ENCODE measurements at places on chromosomes 6 and 20.

GRCh38 chr6:76072562-76072961 lies at the start of gene IMPG1:
Gene IMPG1 (minus strand): TSS chr6:76072662. CDS start chr6:76072488, 174 bp downstream.
- no peak for DNase-seq

GRCh38 chr6:10676403-10676802 lies 18.0 kb downstream of the C6orf52 start:
- DNase-seq, result no peak

- no peak for DNase-seq
These were observed 5.6 kb downstream of the FOXC1 start for GRCh38 chr6:1615151-1615852.

DNA sequence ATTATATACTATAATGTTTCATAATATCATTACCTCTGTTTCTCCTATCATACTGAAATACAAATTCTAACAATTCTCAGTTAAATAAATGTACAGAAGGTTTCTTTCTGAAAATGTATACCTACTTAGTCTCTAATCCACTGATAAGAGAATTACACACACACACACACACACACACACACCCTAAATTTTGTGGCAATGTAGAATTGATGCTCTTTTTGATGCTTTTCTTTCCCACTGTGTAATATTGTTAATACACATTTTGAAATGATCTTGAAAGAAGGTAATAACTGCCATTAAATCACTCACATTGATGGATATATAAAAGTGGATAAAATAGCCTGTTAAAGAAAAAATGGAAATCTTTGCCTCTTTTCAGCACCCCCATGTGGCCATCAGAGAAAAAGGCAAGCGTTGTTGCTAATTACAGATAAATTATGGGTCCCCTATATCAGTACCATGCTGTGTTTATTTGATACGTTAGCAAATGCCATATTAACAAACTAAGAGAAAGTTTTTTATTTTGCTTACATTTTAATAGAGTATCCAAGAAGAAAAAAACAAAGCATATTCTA lies 76.6 kb upstream of the VGLL2 start:
- no peak for DNase-seq

DNA sequence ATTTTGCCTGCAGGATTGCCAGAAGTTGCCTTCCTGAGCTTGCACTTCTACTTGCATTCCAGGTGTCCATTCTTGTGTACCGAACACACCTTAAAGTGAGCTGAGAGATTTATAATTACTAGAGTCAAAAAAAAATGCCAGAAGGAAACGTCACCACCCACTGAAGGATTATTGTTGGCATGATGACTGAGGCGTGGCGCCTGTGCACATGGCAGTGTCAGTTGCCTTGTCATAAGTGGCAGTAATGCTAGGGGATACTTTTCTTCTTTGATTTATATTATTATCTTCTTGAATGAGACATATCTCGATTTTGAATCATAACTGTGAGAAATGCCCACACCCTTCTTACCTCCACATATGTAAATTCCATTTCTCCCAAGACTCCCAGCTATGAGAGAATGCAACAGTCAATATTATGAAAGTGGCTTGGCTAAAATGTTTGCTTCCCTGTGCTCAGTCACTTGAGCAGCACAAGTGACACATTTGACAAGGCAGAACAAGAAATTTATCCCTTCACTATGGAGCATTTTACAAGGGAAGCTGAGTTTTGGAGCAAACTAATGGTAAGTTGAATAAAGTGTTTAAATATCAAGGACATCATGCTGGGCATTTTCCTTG lies 149.5 kb upstream of the SASH1 start:
- DNase-seq, result no peak

GRCh38 chr6:3456395-3456897 lies 404 bp downstream of the SLC22A23 start:
- peak; percentile 11 for DNase-seq

GRCh38 chr6:153941768-153942167 lies 97.3 kb upstream of the OPRM1 start:
- DNase-seq, result no peak

GRCh38 chr6:22726966-22727365 lies 157.6 kb downstream of the HDGFL1 start:
- no peak for DNase-seq

DNA sequence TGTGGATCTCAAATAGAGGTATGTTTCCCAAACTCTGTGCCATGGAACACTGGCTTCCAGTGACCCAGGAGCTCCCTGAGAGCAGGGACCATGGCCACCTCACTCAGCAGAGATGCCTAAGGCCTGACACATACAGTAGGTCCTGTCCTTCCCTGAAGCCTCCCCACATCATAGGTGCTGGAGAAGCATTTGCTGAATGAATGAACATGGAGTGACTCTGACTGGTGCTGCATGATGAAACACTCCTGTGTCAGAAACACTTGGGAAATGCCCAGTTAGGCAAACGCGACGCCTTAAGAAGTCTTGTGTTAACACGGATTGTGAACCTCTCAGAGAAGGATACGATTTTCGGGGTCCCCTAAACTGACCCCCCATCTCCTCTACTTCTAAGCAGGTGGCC lies 14.3 kb downstream of the SLA2 start:
- DNase-seq, result no peak

GRCh38 chr20:62557462-62557861 lies 81.7 kb upstream of the GATA5 start:
- no peak for DNase-seq

DNA sequence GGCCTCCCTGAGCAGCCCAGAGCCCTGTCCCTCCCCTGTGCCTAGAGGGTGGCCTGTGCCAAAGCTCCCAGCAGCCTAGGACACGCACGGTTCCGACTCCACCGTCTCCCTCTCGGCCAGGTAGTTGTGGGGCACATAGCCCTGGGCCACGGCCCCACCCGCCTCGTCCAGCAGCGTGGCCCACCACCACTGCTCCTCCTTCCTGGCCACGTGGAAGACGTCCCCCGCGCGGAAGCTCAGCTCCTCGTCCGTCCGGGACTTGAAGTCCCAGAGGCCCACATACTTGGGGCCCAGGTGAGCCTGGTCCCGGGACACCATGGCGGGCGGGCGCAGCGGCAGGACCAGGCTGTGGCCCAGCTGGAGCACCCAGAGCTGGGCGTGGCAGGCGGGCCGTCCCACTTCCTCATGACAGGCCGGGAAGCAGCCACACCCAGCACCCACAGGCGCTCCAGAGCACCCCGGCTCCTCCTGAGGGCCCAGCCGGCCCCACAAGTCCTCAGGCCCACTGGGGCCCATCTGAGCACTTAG lies at the start of gene PTK6:
Gene PTK6, minus strand, starts transcription at position 380 of the 528 bp plus-strand sequence. Its CDS starts 62 bp downstream, at position 318.
- DNase-seq, result peak; percentile 89

DNA sequence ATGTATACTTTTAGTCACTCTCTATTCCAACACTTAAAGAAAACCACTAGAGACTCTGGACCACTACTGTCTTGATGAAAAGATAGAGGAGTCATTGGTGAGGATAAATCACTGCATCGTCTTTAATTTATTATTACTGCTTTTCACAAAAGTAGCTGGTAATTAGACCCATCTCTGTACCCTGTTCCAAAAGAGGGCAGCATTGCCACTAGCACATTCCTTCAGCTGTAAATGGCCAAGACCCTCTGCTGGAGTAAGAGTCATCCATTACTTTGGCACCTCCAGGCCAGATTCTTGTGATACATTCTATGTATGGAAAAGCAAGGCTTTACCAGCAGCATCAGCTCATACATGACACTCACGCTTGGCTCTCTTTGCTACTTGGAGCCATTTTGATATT lies 49.5 kb upstream of the PREP start:
- no peak for DNase-seq

DNA sequence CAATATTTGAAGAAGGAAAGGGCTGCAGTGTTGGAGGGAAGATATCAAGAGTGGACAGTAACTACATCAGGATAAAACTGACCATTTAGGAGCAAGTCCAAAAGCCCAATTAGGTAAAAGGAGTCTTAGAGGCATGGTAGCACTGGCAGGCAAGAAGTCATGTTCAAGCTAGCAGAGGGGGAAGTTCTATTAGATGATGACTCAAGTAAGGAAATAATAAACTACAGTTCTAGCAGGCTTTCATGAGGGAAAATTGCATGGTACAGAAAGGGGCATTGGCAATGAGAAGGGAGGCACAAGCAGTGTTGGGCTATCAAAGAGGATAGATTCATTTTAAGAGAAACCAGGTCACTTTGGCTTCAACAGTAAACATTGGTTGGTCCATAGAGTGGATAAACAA lies 156.1 kb upstream of the PTPRK start:
- DNase-seq, result no peak

DNA sequence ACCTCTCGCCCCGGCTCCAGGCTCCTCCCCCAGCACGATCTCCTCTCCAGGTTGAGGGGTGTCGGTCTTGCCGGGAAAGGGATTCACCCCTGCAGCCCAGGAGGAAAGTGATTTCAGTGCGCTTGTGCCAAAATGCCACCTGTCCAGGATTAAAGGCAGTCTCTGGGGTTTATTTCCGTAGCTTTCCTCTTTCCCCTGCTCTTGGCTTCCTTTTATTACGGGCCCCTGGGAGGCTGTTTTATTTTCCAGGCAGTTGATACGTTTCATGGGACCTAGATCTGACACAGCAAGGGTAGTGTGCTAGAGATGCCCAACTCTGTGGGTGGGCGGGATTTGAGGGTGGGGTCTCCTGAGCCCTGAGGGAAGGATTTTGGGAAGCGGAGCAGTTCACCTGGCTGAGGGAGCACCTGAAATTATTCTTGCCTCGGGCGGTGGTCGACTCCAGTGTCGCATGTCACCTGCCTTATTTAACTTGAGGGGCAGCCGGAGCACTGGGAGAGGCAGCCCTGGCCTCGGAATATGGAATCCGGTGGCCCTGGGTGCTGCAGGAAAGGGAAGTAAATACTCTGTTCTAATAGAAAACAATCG lies 9.5 kb upstream of the NKX2-2 start:
- no peak for DNase-seq

DNA sequence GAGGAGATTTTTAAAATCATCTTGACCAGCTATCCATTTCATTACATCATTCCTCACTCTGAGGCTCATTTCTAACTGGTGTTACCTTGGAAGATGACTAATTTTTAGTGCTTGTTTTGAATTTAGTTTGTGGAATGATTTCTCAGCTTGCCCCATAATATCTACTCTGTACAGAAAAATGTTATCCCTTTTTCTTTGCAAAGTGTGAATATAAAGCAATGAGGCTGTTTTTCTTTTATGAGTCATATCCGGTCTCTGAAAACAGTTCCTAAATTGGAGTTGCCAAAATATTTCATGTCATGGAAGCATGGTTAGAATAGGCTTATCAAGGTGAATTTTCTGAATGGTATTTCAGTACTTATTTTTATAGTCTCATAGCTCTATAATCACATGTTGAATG lies 43.8 kb downstream of the FUT9 start:
- DNase-seq, result no peak

- no peak for DNase-seq
These were observed 296.7 kb downstream of the TFAP2C start for GRCh38 chr20:56925831-56926170.

DNA sequence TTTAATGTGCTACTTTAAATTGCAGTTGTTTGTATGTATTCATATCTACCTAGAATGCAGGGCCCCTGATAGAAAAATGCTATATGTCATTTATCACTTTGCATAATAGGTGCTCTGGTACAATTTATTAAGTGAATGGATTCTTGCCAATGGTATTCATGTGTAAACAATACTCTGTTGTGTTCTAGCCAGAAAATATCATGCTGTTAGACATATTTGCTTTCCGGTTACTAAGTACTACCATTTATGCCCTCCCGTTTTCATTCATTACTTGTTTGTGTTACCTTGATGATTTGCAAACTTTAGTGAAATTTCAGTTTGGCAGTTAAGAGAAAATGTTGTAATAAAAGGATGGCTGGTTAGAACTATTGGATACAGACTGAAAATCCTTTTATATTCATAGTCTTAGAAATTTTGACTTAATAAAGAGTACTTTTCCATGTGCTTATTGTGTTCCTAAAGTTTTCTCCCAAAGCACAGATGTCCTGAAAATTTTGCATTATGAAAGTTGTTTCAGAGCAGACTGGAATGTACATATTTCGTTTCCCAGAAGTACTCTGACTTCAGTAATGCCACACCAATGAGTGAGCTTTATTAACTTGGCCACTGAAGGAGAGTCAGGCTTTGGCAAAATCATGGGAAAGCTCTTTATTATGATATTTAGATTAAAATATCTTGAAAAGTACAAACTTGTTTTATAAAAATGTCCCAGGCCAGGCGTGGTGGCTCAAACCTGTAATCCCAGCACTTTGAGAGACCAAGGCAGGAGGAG lies 31.5 kb downstream of the RPF2 start:
- DNase-seq, result no peak
